ENCODE measurements at places on chromosomes 11 and 22. TPM values are rescaled to one million over a fixed set of nuclear protein-coding genes. Genes with fewer than 3 reads are reported as not detected.

TECTA gene
- total RNA-seq = 1.4 TPM

IFITM1 gene
- 77.3 TPM for total RNA-seq

DNA sequence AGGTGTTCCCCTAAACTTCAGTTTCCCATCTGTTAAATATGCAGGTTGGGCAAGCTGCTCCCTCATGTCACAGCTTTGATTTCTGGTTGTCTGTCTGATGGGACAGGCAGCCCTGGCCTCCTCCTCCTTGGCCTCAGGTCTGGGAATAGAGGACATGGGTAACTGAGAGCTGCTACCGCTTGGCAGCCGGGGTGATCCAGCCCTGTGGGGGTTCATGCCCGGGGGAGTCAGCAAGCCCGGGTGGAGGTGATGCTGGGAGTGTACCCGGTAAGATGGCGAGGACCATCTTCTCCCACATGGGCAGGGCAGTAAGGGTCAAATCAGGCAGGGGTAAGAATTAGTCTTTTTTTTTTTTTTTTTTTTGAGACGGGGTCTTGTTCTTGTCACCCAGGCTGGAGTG, 845.0 kb downstream of the TBC1D22A start:
- no peak overlapping the region for H3K4me3 ChIP-seq
- no peaks in the 10 kb centered on the region for H3K4me1 ChIP-seq
- no peak for DNase-seq
- no peaks in the 10 kb centered on the region for H3K27me3 ChIP-seq
- no peaks in the 10 kb centered on the region for H3K36me3 ChIP-seq
- no peak overlapping the region for H3K27ac ChIP-seq

P2RX6 gene
- 1.6 TPM for total RNA-seq

GRCh38 chr11:72652873-72653630, 21.2 kb downstream of the PDE2A start:
- 0 out of 2 replicates have a peak, but pooled peaks cover 3% of the 10 kb centered on the region for H3K27me3 ChIP-seq
- no peak for DNase-seq
- no peaks in the 10 kb centered on the region for H3K4me1 ChIP-seq
- H3K36me3 ChIP-seq = no peaks in the 10 kb centered on the region
- no peak overlapping the region for H3K4me3 ChIP-seq

DNA sequence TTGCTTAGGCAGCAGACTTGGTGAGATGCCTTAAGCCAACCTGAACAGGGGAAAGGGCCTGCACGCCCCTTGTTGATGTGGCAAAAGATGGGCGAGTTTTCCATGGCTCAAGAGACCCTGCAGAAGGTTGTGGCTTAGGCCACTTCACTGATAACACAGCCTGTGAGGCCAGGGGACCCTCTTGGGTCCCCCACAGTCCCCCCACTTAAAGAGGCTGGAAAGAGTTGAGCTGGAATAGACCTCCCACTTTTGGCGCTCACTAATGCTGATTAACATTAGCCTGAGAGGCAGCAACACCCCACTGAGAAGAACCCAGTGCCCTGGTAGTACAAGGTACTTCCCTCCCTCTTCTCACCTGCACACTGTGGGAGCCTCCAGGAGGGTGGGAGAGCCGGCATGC, 107.5 kb downstream of the TRIM29 start:
- no peaks in the 10 kb centered on the region for H3K4me1 ChIP-seq
- no peak overlapping the region for H3K27ac ChIP-seq
- H3K36me3 ChIP-seq = no peaks in the 10 kb centered on the region
- DNase-seq = no peak
- H3K4me3 ChIP-seq = no peak overlapping the region
- peaks cover 17% of the 10 kb centered on the region for H3K27me3 ChIP-seq

NTM gene
- 25.9 TPM for total RNA-seq
